CD8-positive, alpha-beta memory T cell (primary cell): ENCODE measurements at places on chromosomes 1 and 21.

DNA sequence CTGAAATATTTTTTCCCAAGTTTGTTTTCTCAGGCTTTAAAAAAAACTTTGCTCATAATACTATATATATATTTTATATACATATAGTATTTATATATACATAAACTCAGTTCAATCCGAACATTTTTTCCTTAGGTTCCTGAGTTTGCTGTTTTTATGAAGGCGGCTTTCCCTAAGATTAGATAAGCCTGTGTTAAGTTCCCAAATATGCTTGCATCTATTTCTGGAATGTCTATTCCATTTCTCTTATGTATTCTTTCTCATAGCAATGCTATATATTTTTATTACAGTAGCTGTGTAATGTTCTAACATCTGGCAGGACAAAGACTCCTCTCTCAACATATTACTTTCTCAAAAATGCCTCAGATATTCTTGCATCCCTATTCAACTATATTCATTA lies 45.9 kb downstream of the ADSS2 start:
- no peak overlapping the region for H3K27ac ChIP-seq
- no peak overlapping the region for H3K4me3 ChIP-seq
- no peaks in the 10 kb centered on the region for H3K4me1 ChIP-seq

GRCh38 chr1:35097224-35097623 lies 18.0 kb downstream of the ZMYM1 start:
- no peak overlapping the region for H3K4me3 ChIP-seq
- peaks cover 5% of the 10 kb centered on the region for H3K36me3 ChIP-seq
- no peak for DNase-seq
- H3K27me3 ChIP-seq, result no peaks in the 10 kb centered on the region
- no peaks in the 10 kb centered on the region for H3K4me1 ChIP-seq

DNA sequence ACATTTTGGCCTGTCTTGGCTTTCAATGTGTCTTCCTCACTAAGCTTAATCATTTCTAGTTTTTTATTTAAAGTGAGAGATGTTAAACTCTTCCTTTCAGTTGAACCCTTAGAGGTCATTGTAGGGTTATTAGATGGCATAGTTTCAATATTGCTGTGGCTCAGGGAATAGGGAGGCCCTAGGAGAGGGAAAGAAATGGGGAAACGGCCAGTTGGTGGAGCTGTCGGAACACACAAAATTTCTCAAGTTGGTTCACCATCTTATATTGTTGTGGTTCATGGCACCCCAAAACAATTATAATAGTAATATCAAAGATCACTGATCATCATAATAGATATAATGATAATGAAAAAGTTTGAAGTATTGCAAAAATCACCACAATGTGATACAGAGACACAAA lies 31.4 kb upstream of the KAZN start:
- no peak overlapping the region for H3K4me3 ChIP-seq
- H3K27ac ChIP-seq, result no peak overlapping the region
- no peak for DNase-seq
- H3K4me1 ChIP-seq, result no peaks in the 10 kb centered on the region

- no peaks in the 10 kb centered on the region for H3K36me3 ChIP-seq
- no peak overlapping the region for H3K4me3 ChIP-seq
- no peak overlapping the region for H3K27ac ChIP-seq
- DNase-seq, result no peak
Observed at GRCh38 chr1:153685544-153686340, 7.3 kb downstream of the NPR1 start.

- H3K36me3 ChIP-seq, result no peaks in the 10 kb centered on the region
- DNase-seq, result no peak
- H3K4me1 ChIP-seq, result no peaks in the 10 kb centered on the region
- no peaks in the 10 kb centered on the region for H3K27me3 ChIP-seq
- no peak overlapping the region for H3K27ac ChIP-seq
Observed at GRCh38 chr1:29383746-29384371, 147.5 kb downstream of the PTPRU start.

- DNase-seq, result no peak
- H3K27ac ChIP-seq, result no peak overlapping the region
- no peaks in the 10 kb centered on the region for H3K27me3 ChIP-seq
- no peak overlapping the region for H3K4me3 ChIP-seq
- no peaks in the 10 kb centered on the region for H3K4me1 ChIP-seq
- H3K36me3 ChIP-seq, result peaks cover under 1% of the 10 kb centered on the region
Observed at GRCh38 chr1:51276286-51276685, 40.2 kb downstream of the RNF11 start.

DNA sequence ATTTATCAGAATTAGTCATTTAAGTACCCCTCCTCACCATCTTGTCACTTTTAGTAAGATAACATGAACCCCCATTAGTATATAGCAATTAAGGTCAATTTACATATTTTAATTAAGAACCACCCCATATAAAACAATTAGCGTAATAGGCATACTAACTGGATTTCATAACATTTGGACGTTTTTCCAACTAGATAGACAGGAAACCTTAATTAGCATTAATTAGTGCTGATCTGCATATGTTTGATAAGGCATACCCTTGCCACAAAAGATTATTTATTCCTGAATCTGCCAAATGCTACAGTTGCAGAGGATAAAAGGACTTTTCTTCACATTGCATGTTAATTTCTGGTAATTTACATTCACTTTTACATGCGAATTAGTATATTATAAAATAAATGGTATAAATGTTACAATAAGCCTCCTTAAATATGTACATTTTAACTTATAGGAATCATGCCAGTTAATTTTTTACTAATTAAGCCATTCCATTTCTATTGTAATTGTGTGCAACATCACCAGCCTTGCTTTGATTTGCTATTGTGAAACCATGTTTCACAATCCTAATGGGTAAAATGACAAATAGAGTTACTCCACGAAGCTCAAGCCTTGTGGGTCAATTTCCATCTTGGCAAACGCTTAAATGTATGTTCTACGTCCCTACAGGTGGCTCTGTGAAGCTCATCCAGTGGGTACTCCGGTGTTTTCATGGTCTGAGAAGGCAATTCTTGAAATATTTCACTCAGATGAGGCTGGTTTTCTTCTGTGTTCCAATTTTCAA lies 469.6 kb downstream of the DPYD start:
- no peak for DNase-seq
- no peaks in the 10 kb centered on the region for H3K4me1 ChIP-seq
- H3K27me3 ChIP-seq, result no peaks in the 10 kb centered on the region
- H3K4me3 ChIP-seq, result no peak overlapping the region

DNA sequence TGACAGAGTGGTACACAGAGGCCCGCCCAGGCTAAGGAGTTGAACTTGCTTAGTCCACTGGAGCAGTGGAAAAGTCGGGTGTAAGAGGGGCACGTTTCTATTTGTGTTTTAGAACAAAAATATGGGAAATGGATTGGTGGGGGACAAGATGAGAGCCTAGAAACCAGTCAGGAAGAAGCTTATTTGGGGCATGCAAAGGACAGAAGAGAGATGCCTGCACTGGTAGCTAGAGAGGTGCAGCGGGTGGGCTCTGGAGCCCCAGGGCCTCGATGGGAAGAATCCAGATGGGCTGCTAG lies 1.2 kb upstream of the LIN9 start:
- H3K4me3 ChIP-seq, result no peak overlapping the region
- no peak for DNase-seq
- peaks cover 5% of the 10 kb centered on the region for H3K4me1 ChIP-seq
- no peaks in the 10 kb centered on the region for H3K27me3 ChIP-seq
- no peaks in the 10 kb centered on the region for H3K36me3 ChIP-seq
